ENCODE measurements at places on chromosomes 4 and X.

DNA sequence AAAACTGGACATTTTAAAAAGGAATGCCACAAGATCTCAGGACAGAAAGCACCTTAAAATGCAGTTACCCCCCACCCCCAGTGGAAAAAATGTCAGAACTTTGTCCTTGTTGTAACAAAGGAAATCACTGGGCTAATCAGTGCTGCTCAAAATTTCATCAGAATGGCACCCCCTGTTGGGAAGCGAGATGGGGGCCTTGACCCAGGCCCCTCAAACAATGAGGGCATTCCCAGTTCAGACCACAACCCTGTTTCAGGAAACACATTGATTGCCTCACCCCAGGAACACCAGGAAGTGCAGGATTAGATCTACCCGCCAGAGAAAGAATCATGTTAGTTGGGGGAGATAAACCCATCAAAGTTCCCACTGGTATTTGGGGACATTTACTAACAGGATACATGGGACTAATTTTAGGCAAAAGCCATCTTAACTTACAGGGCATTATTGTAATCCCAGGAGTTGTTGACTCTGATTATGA is 16.4 kb downstream of the SPIN2B start:
- DNase-seq: no peak

DNA sequence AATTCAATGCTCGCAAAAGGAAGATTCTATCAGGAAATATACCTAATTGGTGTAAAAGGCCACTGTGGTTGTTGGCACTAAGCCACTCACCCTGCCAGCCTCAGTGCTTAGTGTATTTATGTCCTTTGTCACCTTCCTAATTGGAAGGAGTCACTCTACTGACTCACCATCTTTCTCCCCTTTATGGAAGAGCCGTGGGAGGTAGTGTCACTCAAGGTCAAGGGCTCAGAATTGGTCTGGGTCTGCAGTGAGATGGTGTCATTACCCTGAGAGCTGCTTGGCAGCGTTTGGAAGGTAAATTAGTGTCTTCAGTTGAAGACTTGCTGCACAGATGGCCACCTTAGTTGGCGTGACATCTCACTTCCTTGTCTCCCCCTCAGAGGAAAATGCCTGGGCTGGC is 41.7 kb upstream of the CDKN2AIP start:
- DNase-seq: no peak

- no peak for DNase-seq
Measured at GRCh38 chr4:166039822-166040221, 166.8 kb downstream of the TLL1 start.

- DNase-seq: no peak
Measured at GRCh38 chrX:54473993-54474859, 21.8 kb downstream of the FGD1 start.

DNA sequence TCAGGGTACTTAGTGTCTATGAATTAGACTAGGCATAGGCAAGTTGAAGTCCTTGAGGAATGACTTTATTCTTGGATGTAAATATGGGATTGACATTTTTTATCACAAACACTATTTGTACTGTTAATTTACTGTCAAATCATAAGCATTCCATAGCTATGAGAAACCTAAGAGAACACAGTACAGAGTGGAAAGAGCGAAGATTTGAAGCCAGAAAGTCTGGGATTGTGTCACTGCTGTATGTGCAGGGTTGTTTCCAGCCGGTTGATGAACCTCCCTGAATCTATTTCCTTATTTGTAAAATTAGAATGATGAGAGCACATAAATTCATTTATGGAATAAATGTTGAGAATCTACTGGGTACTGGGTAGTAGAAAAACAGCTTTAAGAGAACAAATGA is 14.4 kb upstream of the KLHL5 start:
- no peak for DNase-seq

DNA sequence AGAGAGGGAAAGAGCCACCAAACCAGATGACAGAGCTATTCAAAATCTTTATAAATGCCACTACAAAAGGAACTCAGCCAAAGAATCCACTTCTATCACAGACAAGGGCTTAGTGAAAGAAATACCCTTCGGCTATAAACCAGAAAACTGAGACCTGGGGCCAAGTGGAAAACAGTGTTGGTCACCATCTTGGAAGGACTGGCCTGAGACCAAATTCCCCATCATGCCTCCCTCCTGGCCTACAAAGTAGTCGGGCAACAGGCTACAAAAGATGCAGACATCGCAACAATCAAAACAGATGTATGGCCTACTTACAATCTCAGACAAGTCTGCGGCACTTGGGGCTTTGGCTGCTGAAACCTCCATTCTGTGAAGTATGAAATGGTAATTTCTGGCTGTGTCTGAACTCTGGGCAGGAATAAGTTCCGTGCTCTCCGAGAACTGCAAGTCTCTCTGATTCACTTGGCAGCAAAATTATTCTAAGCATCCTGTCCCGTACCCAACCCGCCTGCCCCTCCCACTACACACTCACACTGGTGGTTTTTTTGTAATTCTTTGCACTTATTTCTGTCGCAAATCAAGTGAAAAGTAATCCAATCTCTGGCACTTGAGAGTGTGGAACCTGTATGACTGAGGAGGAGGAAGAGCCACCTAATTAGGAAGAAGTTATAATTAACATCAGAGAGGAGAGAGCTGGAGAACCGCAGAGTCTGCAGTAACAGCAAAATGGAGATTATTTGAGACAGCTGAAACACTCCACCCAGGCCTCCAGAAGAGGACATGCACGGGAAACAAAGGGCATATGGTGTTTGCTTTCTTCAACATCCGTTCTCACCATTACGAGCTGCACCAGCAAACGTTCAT is 87.8 kb downstream of the SH3KBP1 start:
- peak; percentile 4 for DNase-seq

GRCh38 chrX:96140796-96141195 is 543.8 kb upstream of the DIAPH2 start:
- DNase-seq: no peak

GRCh38 chrX:34656842-34657725 is at the start of gene TMEM47:
TMEM47 (minus strand) TSS chrX:34657285; CDS start chrX:34657029, 256 bp downstream.
- DNase-seq: peak; percentile 72

- DNase-seq: no peak
Measured at GRCh38 chr4:15587649-15588048, 67.5 kb downstream of the FBXL5 start.

DNA sequence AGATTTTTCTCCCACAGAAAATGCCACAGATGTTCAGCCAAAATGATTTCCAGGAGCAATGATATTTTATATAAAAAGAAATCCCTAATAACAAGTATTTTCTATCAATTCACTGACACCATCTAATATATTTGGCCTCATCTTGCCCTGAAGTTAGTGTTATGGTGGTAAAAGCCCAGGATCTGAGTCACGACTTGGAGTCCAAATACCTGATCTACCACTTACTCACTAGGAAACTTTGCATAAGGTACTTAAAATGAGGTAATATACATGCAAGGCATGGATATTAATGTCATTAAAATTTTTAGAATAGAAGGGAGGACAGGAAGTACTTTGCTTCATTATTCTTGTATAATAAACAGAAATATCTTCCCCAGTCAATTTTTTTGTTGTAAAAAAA is 16.3 kb downstream of the PPP3CA start:
- DNase-seq: no peak

DNA sequence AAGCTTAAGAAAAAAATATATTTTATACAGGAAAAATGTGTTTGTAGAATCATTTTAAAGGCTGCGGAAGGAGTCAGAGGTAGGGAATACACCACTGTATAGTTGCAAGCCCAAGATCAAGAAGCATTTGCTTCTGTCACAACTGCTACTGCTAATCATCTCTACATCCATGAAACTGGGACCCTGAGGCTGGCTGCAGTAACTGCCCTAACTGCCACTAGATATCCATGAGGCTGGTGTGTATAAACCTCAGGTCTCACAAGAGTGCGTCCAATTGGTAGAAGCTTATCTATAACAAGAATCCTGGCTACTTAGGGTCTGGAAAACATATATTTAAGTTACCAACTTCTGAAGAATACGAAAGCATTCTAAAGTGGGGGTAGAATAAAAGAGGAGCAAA is 69.1 kb downstream of the RXFP1 start:
- DNase-seq: no peak

DNA sequence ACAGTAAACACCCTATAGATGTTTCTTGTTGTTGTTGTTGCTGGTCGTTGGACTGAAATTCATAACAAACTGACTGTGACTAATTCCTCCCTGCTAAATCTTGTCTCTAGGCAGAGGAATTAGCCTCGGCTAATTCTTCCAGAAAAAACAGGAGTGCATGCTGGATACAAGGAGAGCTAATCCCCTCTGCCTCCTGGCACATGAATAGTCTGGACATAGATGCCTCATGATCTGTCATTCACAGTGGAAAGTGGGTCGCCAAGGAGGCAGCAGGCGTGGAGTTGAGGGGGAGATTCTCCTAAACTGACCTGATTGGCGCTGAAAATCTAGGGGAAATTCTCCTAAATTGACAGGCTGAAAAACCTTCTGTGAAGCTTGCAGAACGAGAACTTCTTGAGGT is 220.1 kb downstream of the DCTD start:
- DNase-seq: no peak
